ENCODE measurements at places on chromosomes 2 and 18. TPM values are rescaled to one million over a fixed set of nuclear protein-coding genes. Genes with fewer than 3 reads are reported as not detected.

Gene DSG4
- not detected for total RNA-seq

Gene ALK
- not detected for total RNA-seq

DNA sequence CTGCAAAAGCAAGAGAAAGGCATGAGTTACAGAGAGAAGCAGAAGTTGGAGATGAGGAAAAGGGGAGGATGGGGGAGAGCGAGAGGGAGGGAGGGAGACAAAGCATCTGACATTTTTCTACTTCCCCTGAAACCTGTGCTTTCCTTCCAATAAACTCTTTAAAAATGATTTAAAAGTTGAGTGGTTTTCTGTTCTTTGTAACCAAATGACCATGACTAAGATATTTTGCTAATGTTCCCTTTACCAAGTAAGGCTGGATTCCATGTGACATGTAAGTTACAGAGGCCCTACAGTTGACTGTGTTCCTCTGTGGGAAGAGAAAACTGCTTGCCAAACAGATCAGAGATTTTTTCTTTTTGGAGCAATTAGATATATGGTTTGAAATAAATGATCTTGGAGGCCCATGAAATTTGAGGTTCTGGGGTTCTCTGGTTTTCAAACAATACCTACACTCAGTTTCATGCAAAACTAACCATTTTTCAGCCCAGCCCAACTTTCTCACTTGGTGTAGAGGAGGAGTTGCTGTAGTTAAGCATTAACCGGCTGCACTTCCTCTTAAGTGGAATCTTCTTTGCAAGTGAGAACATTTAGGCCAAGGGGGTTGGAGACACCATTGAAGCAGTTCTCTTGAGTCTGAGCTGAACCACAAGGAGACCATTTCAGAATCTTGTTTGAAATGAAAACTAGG is 34.5 kb downstream of the INSIG2 start:
- DNase-seq = no peak

Gene DOCK10
- 240 TPM for total RNA-seq

GRCh38 chr2:22126106-22126505 is 1002.3 kb downstream of the TDRD15 start:
- DNase-seq = no peak

Data from naive thymus-derived CD4-positive, alpha-beta T cell (primary cell).